Motor neuron (in vitro differentiated cells): ENCODE measurements at places on chromosomes 13 and 19. TPM values are rescaled to one million over a fixed set of nuclear protein-coding genes. Genes with fewer than 3 reads are reported as not detected.
A peak's percentile ranks its signal among the peaks of the same experiment; 100 is the strongest.

- ATAC-seq: peak; percentile 68
Measured at GRCh38 chr13:45879666-45880065, 28.1 kb upstream of the SIAH3 start.

FAAP24 gene
- total RNA-seq: 1.7 and 2.2 TPM in 2 replicates

DNA sequence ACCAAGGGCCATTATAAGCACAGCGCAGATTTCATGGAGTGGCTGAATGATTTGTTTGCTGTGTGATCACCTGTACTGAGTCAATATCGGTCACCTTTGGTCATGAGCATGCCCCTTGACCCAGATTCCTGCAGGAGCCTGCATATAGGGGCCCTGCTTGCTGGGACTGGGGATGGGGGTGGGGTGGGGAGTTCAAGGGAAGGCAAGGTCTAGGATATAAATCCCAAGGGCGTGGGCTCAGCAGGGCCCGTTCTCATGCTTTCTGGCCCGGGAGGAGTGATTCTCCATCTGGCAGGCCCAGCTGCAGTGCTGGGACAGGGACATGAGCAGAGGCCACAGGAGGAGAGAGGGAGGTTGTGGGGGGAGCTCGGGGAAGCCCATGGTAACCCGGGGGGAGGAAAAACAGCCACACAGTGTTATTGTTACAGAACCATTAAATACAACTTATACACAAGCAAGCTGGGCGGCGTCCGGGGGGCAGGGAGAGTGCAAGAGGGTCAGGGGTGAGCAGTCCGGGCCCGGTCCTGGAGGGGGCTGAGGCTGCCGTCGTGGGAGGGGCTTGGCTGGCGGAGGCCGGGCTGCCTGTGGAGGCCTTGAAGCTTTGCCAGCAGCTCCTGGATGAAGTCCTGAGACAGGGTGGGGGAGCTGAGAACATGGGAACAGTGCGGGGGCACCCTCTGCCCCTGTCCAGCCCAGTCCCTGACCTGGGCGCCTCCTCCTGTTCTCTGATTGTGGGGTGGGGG, 5.2 kb downstream of the PPP1R14A start:
- peak; percentile 67 for ATAC-seq

DNA sequence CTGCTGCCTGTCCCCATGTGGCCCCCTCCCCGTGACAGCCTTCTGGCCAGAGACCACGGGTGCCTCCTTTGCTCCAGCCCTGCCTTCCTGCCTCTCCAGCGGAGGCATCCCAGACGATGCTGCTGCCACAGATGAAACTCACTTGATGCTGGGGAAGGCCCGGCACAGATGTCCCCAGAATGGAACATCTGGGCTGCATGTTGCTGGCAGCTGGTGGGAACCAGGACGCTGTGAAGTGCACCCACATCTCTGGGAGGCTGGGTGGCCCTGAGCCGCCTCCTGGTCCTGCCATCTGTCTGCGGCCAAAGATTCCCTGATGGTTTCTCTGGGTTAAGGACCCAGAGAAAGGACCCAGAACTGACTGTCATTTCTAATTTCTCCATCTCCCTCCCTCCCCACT, 51.9 kb upstream of the PTPRS start:
- ATAC-seq: peak; percentile 44

GRCh38 chr19:4199699-4200293, 17.3 kb downstream of the ANKRD24 start:
- ATAC-seq: no peak

- ATAC-seq: no peak
Measured at GRCh38 chr13:48715977-48716376, 62.2 kb downstream of the CYSLTR2 start.

DNA sequence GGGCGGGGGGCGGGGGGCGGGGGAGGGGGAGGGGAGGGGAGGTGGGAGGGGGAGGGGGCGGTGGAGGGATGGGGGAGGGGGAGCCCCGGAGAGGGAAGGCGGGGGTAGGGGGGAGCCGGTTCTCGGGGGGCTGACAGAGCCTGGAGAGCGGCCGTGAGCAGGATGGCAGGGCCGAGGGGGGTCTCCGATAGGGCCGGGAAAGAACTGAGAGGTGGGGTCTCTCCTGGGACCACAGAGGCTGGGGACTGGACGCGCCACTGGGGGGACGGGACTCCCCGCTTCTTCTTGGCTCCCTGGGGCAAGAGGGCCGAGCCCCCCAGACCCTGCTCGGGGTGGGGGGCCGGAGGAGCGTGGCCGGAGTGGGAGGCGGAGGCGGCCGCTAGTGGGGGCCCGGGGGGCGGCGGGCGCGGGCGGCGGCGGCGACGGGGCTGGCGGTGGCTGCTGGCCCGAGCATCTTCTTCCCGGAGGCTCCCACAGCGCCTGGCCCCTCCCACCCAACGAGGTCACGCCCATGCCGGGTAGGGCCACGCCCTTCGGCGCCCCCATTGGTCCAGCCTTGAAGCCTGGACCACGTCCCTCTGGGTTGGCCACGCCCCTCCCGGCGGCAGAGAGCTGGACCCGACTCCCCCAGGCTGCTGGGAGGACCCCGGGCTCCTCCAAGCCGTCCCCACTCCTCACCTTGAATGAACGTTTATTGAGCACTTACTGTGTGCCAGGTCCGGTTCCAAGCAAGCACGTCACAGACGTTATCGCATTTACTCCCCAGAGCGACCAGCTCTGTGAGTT, at the start of gene NOVA2:
Gene NOVA2, minus strand, starts transcription at position 313 of the 786 bp plus-strand sequence. CDS start 514 bp downstream, outside the sequence.
- peak; percentile 85 for ATAC-seq

SMIM44 gene
- not detected in 2 replicates for total RNA-seq

DNA sequence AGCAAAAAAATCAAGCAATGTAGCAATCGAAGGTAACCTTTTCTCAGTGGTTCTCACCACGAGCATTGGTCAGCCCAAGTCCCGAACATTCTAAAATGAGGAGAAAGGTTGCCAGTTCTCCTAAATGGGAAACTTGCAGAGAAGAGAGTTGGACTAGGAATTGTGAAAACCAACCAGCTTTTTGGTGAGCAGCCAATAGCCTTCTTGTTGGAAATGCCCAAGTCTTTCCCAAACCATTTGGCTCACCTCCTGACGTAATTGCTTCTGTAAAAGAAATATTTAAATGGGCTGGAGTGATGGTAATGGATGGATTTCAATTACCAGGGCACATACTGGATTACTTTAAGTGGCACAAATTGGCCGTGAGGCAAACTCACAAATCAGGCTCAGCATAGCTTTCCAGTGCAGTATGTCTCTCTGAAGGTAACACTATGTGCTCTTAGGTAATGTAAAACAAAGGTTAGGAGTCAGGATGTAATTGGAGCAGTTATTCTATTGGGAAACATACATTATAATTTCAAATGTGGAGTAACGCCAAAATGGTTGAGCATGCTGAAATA, 423.2 kb downstream of the KLF5 start:
- ATAC-seq: no peak

COMMD6 gene
- 290 and 305 TPM in 2 replicates for total RNA-seq

GRCh38 chr13:79297128-79297527, 108.9 kb downstream of the RBM26 start:
- no peak for ATAC-seq

DNA sequence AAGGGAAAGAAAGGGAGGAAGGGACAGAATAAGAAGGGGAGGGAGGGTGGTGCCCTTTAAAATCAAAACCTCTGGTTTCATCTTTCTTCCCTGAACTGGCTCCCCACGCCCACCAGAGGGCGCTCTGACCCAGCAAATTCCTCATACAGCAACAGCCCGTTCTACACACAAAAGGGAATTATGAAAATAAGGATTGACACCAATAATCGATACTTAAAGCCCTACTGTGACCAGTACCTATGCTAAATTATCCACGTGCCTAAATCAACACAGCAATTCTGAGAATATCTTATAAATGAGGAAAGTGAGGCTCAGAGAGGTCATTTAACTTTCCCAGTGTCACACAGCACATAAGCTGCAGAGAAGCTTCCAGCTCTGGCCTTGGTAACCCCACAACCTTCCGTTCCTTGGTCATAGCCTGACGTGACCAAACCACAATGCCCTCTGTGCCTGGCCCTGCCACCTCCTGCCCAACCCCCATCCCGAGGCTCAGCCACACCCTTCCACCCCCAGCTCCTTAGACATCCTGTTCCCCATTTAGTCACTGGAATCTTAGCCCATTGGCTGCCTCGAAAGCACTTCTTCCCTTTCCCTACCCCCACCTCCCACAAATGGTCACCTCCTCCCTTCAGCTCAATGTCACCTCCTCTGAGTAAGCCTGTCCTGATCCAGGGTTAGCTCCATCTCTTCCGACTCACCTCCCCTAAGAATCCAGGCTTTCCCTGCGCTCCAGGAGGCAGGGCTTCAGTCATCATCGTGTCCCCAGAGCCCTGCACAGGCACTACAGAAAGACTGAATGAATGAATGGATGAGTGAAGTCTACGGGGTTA, 34.2 kb upstream of the PNMA8B start:
- ATAC-seq: peak; percentile 42

- ATAC-seq: no peak
Measured at GRCh38 chr13:45933203-45933908, 81.8 kb upstream of the SIAH3 start.

HSD17B14 gene
- total RNA-seq: 21.5 and 27.3 TPM in 2 replicates
